ENCODE measurements at places on chromosomes 16 and 17.

GRCh38 chr16:81493755-81494433, 49.3 kb downstream of the CMIP start:
- peak; percentile 80 for DNase-seq

GRCh38 chr16:3158026-3158509, 23.2 kb downstream of the ZNF213 start:
- peak; percentile 48 for DNase-seq

- no peak for DNase-seq
These were observed 526 bp upstream of the MFSD6L start for GRCh38 chr17:8799570-8800212.

GRCh38 chr17:40666331-40666730, 1.4 kb upstream of the KRT222 start:
- no peak for DNase-seq

- DNase-seq, result no peak
These were observed 107.2 kb upstream of the FOXF1 start for GRCh38 chr16:86403085-86403484.

- peak; percentile 64 for DNase-seq
These were observed 23.0 kb upstream of the SLC38A8 start for GRCh38 chr16:84065536-84066132.

- DNase-seq, result no peak
These were observed 110.3 kb upstream of the RBL2 start for GRCh38 chr16:53323924-53324323.

GRCh38 chr16:15807603-15808009, 49.2 kb downstream of the MYH11 start:
- peak; percentile 54 for DNase-seq
